Fibroblast of skin of left quadriceps (primary cell): ENCODE measurements at places on chromosomes 2 and 18.

GRCh38 chr2:209686448-209686847, 85.2 kb upstream of the UNC80 start:
- no peak for DNase-seq

GRCh38 chr2:111519071-111519470, 364.9 kb downstream of the ANAPC1 start:
- DNase-seq: no peak

DNA sequence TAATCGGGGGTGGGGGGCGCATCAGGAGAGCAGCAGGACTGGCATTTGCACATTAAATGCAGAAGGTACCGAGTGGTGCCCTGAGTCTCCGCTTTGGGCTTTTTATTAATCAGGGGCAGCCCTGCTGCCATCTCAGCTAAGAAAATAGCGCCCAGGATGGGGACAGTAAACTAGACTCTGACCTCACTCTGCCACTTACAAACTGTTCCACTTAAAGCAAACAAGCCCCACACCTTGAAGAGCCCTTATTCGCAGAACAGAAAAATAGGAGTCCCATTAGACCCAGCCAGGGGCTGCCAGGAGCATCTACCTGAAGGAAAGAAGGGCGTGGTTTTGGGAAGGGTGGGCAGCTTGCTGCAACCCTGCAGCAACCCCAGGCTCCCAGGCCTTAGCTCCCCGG, 165.3 kb downstream of the TNS1 start:
- no peak for DNase-seq

DNA sequence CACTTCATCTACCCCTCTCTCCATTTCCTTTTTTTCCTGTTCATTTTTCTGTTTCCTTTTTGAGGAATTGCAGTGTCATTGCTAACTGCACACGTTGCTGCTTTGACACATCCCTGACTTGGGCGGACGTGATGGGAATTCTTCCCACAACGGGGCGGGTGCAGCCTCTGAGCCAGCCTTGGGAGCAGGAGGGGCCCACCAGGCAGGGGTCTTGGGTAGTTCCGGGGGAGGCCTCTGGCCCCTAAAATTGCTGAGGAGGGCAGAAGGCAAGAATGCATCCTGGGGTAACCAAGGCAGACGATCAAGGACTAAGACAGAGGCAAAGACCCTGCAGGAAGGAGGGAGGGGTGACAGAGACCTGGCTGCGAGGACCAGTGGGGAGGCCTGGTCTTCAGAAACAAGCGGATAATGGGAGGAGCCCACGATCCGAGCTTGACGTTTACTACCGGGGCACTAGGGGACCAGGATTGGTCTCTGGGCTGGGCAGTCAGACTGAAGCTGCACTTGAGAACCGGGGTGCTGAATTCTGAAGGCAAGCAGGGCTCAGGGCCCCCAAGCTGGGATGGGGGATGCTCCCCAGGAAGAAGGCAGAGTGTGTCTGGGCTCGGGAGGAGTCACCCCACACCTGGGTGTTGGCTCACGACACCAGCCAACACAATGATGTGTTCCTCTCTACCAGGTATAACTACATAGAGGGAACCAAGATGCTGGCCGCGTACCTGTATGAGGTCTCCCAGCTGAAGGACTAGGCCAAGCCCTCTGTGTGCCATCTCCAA, 14.8 kb upstream of the CNDP1 start:
- DNase-seq: no peak

- DNase-seq: no peak
Observed at GRCh38 chr2:190635781-190636180, 13.1 kb upstream of the NAB1 start.

GRCh38 chr2:71550801-71551630, 97.7 kb downstream of the DYSF start:
- DNase-seq: no peak

GRCh38 chr2:10142640-10142965, 20.1 kb downstream of the RRM2 start:
- DNase-seq: no peak

- no peak for DNase-seq
Observed at GRCh38 chr2:159620796-159621195, 4.4 kb upstream of the BAZ2B start.

GRCh38 chr2:160209516-160209856, 9.4 kb upstream of the ITGB6 start:
- DNase-seq: peak; percentile 69

GRCh38 chr2:12623051-12623450, 93.7 kb upstream of the TRIB2 start:
- no peak for DNase-seq

DNA sequence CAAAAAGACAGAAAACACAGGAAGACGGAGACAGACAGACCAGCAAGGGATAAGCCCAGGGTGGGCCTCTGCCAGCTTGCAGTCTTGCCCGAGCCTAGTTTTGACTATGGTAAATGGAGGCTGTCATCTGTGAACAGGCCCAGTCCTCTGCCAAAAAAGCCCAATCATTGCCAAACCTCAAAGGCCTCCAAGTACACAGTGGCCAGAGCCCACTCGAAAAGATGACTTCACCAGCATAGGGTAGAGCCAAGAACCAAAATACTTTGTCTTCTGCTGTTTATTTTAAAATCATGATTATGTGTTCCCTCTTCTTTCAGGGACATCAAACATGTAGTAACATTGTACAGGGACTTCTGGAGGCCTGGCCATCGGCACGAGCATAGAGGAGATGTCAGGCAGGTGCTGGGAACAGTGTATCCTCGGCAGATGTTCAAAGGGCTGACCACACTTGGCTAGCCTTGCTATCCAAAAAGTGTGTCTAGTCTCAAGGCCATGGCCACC, 66.0 kb downstream of the TTC32 start:
- DNase-seq: no peak

- DNase-seq: no peak
Observed at GRCh38 chr2:209579230-209579749, 155.4 kb downstream of the MAP2 start.

DNA sequence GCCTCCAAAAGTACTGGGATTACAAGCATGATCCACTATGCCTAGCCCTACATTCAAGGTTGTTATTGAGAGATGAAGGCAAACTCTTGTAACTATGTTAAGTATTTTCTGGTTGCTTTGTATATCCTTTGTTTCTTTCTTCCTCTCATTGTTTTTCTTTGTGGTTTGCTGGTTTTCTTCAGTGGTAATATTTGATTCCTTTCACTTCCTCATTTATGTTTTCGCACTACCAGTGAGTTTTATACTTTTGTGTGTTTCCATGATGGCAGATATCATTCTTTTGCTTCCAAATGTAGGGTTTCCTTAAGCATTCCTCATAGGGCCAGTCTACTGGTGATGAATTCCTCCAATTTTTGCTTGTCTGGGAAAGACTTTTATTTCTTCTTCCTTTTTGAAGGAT, 90.2 kb downstream of the NCK2 start:
- no peak for DNase-seq
